ENCODE measurements at places on chromosomes 5 and 9. TPM values are rescaled to one million over a fixed set of nuclear protein-coding genes. Genes with fewer than 3 reads are reported as not detected.

PPP2R2B gene
- 4.0 TPM for total RNA-seq

PCSK1 gene
- total RNA-seq, result 1.0 TPM

SCGB3A2 gene
- total RNA-seq, result not detected

GFI1B gene
- total RNA-seq, result 0.28 TPM

DNA sequence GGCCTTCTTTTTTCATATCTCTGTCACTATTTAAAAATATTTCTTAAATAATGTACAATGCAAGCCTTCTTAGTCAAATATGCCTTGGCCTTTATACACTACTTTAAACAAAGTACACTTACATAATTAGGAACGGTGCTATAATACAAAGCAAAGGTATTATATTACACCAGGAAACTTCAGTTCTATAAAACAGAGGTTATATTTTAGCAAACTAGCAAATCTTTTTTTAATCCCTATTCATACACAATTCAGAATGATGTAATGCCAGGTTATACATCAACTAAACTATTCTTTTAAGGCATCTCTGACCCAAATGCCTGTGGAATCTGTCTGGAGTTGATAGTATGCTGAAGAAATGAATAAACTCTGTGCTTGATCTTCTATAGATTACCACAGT, 10.7 kb upstream of the LURAP1L start:
- no peak for DNase-seq

- no peak for DNase-seq
Observed at GRCh38 chr5:113190347-113190746, 213.7 kb downstream of the DCP2 start.

DNA sequence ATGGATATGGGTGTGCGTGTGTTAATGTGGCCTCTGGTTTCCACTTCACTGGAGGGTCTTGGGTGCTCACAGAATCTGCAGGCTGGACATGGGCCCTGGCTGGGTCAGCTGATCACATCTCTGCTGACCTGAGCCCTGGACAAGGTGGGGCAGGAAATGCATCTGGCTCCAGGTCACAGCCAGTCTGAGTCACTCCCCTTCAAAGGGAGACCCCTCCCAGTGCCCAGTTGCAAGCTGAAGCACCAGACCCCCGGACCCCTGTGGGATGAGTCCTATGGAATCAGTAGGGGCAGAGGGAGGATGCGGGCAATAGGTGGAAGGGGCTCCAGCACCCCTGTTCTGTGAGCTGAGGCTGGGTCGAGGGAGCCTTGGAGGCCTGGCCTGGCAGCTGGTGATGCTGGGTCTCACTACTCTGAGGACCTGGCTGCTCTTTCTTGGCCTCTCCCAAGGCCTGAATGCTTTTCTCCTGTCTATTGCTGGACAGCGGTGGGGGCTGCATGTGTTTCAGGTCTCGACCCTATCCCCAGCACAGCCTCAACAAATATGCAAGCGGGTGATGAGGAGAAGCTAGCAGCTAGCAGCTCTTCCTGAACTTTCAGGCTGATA, 54.5 kb downstream of the PHF2 start:
- no peak for DNase-seq

DNA sequence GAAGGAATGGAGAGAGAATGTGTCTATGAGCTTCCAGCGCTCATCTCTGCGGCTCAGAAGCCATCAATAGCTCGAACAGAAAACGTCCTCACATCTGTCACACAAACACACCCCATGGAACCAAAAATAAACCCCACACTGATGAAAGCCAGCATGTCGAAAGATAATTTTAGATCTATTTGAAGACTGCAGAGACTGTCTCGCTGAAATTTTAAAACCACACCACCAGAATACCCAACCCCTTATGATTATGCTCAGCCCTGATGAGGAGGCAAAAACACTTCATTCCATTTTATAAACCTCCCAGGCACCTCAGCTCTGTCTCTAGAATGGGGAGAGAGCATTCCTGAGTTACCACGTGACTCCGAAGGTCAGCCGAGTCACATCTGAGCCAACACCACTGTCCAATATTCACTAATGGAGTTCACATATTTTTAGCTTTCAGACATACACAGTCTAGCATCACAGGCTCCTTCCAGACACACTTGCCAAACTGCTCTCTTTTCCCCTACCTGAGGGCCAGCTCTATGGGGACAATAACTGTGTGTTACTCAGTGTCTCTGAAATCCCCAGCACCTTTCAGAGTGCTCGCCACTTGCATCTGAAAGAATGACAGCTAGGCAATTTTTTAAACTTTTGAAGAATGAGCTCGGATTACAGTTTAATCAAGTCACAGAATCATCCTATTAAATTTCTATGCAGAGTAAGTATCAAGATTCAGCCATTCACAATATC, 63.2 kb downstream of the SERINC5 start:
- no peak for DNase-seq

- no peak for DNase-seq
Observed at GRCh38 chr5:172881691-172882370, 47.8 kb downstream of the ERGIC1 start.

GRCh38 chr5:80078921-80079320, 43.8 kb downstream of the THBS4 start:
- no peak for DNase-seq

- no peak for DNase-seq
Observed at GRCh38 chr9:131404987-131405386, 11.1 kb downstream of the PRRC2B start.

DNA sequence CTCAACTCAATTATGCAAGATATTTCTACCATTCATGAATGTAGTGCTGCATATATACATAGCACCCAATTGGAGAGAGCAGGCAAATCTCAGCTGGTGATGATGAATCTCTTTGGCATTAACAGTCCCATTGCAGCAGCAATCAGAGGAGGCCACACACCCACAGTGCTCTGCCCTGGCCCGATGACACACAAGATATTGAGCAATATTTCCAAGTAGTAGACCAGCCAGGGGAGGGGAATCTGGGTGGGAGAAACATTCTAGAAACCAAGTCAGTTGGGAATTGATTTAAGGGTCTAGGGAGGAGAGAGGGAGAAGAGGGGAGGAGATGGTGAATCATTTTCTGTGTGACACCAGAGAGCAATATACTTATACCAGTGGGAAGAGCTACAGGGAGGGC, 14.9 kb upstream of the C5orf63 start:
- no peak for DNase-seq

DNA sequence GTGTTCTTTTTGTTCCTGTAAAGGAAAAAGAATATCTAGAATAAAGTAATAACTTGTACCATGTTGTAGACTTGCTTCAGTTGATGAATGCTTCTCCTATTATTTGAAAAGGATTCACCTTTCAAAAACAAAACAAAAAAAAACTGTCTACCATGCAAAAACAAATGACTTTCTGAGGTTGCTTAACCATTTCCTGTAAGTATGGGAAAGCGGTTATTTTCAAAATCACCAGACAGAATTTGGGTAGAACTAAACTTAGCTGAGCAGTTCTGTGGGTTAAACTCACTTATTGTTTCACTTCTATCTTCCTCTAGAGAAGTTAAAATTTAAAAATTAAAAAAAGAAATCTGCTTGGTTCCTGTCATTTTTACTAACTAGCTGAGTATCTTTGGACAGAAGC, 25.2 kb downstream of the LNPEP start:
- no peak for DNase-seq

DNA sequence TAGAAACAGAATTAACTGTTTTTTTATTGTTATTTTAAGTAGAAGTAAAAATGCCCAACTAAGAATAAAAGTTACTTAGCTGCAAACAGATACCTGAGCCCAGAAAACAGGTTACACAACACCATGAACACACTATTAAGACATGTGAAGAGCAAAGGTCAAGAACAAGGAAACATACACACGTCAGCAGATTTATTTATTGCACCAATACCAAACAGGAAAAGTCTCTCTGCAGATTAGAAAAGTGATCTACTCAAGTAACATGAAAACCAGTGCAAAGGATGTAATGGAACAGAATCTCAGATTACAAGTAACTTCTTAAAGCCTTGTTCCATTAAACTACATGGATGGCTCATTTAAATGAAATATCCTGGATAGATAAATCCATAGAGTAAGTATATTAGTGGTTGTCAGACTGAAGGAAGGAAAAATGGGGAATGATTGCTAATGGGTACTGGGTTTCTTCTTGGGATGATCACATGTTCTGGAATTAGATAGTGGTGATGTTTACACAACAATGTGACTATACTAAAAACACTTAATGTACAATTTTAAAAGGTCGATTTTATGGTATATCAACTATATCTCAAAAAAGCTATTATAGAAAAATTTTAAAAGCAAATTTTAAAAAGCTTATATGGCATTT, 6.1 kb downstream of the SAR1B start:
- DNase-seq, result no peak

GRCh38 chr5:75324791-75325190, 12.2 kb upstream of the HMGCR start:
- no peak for DNase-seq

- no peak for DNase-seq
Observed at GRCh38 chr5:124844371-124844920, 98.0 kb upstream of the ZNF608 start.

- DNase-seq, result no peak
Observed at GRCh38 chr5:74629326-74629725, 11.2 kb downstream of the ENC1 start.
